ENCODE measurements at places on chromosomes 7 and 10. TPM values are rescaled to one million over a fixed set of nuclear protein-coding genes. Genes with fewer than 3 reads are reported as not detected.

DNA sequence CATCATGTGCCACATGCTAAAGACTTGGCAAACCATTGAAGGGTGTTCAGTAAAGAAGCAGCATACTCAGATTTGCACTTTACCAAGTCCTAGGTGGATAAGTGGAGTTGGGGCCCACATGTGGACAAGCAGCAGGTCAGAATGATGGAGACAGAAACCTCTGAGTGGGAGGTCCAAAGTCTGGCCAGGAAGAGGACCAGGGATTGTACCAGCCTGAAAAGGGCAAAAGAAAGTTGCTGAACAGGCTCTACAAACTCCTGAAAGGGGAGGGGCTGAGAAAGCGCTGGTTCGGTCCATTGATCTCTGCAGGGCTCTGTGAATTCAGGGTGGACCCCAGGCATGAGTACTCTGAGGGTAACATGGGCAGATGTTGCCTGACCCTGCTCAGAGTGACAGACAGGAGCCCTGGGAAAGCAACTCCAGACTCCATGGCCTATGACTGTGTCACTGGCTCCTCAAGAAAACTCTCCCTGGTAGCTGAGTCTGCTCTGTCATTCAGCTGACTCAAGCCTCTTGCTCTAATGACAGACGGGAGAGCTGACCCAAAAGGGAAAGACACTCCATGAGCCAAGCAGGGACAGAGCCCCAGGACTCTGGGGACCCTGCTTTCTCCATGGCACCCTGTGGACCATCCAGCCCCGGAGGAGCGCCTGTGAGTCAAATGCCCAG lies 68.5 kb downstream of the TBXAS1 start:
- no peaks in the 10 kb centered on the region for H3K36me3 ChIP-seq
- DNase-seq: no peak
- H3K4me1 ChIP-seq: no peaks in the 10 kb centered on the region
- no peak overlapping the region for H3K4me3 ChIP-seq
- no peak overlapping the region for H3K27ac ChIP-seq
- H3K27me3 ChIP-seq: peaks cover 3% of the 10 kb centered on the region

DNA sequence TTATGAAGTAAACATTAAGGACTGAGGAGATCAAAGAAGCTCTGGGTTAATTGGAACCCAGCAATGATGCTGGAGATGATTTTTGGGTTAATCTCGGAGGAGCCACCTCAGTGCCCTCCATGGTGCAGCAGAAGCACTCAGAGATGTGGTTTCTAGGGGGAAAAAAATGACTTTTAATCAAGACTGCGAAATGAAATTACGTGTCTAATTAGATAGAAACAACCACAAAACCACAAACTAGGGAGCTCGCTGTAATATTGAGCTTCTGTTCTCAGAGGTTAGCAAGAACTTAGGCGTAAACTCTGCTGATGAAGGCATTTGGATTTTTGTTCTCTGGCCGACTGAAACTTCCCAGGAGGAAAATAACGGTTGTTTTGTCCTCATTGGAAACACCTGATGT lies 319.0 kb downstream of the GRID1 start:
- H3K4me3 ChIP-seq: no peak overlapping the region
- no peaks in the 10 kb centered on the region for H3K27me3 ChIP-seq
- H3K36me3 ChIP-seq: no peaks in the 10 kb centered on the region
- DNase-seq: no peak
- H3K27ac ChIP-seq: no peak overlapping the region

DNA sequence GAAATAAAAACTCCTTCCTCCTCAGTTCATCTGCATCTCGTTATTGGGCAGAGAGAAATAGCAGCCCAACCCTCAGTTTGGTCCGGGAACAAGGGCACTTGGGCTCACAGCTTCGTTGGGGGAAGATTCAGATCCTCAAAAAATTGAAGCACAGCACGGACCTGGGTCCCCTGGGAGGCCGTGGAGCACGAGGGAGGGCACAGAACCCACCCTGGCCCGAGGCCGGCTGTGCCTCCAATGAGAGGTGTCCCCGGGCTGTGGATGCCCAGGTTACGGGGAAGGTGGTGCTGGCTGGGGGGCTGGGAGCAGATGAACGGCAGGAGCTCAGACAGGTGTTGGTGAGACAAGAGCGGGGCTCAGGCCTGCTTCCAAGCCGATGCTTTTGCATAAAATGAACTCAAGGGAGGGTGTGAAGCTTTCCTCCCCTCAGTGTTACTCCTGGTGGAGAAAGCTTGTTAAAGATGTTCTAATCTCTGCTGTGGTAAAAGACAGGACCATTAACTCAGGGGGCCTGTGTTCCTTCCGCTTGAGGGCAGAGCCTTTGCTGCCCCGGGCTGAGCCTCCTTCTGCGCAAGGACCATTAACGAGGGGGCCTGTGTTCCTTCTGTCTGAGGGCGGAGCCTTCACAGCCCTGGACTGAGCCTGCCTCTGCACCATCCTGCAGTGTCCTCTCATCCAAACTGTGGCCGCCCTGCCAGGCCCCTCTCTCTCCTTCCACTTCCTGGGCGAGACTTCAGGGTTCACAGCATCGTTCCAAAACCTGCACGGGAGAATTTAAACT lies 302.2 kb downstream of the ADARB2 start:
- H3K27me3 ChIP-seq: no peaks in the 10 kb centered on the region
- DNase-seq: no peak
- no peaks in the 10 kb centered on the region for H3K36me3 ChIP-seq
- H3K4me3 ChIP-seq: no peak overlapping the region

- no peak overlapping the region for H3K27ac ChIP-seq
- no peaks in the 10 kb centered on the region for H3K36me3 ChIP-seq
- no peaks in the 10 kb centered on the region for H3K27me3 ChIP-seq
- H3K4me1 ChIP-seq: peaks cover 3% of the 10 kb centered on the region
Observed at GRCh38 chr7:93958216-93958615, 36.7 kb downstream of the GNG11 start.

- H3K27ac ChIP-seq: no peak overlapping the region
- H3K27me3 ChIP-seq: no peaks in the 10 kb centered on the region
- no peaks in the 10 kb centered on the region for H3K36me3 ChIP-seq
- H3K4me3 ChIP-seq: no peak overlapping the region
- DNase-seq: no peak
Observed at GRCh38 chr7:13179011-13179582, 491.7 kb downstream of the ARL4A start.

DNA sequence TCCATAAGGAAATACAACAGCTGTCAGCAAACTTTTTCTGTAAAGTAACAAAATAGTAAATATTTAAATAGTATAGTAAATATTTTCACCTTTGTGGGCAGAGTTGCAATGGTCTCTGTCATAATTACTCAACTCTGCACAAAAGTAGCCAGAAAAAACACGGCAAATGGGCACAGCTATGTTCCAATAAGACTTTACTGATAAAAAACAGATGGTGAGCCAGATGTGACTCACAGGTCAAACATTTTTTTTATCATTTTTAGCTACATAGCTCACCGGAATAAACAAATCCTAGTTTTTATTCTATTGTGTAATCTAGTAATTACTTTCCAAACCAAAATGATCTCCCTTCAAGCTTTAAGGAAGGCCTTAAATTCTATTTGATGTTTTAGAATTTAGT lies 55.3 kb downstream of the NCAPG2 start:
- peak; percentile 88 for DNase-seq
- H3K4me3 ChIP-seq: no peak overlapping the region
- peaks cover 12% of the 10 kb centered on the region for H3K36me3 ChIP-seq
- H3K27ac ChIP-seq: peak overlapping the region; percentile 65

- DNase-seq: no peak
- no peaks in the 10 kb centered on the region for H3K4me1 ChIP-seq
- peaks cover 9% of the 10 kb centered on the region for H3K27me3 ChIP-seq
- H3K27ac ChIP-seq: no peak overlapping the region
Observed at GRCh38 chr7:107816011-107816566, 13.1 kb upstream of the SLC26A3 start.

DNA sequence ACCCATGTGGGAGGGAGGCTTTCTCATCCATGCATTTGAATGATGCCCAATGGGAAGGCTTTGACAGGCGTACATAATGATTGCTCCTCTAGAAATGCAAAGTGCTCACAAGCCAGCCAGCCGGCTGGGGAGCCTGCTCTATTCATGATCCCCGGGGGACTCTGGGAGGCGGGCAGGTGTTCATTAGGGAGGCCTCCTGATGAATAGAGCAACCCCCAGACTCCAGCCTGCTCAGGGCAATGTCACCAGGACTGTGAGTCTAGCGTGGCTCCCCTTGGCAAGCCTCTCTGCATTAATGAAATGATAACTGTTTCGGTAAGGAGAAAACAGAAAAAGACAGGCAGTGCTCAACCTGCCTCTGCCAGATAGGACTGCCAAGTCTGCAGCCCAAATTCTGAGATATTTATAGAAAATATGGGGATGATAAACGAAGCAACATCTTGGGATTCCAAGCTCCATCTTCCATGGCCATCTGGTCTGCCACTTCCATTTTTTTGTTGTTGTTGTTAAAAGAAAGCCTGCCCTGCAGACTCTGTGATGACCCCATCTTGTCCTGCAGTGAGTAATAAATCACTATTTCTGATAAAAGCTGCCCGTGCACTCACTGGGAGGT lies 236.4 kb downstream of the PRPF18 start:
- H3K27ac ChIP-seq: no peak overlapping the region
- H3K4me3 ChIP-seq: no peak overlapping the region
- H3K27me3 ChIP-seq: no peaks in the 10 kb centered on the region
- H3K4me1 ChIP-seq: peaks cover 11% of the 10 kb centered on the region

DNA sequence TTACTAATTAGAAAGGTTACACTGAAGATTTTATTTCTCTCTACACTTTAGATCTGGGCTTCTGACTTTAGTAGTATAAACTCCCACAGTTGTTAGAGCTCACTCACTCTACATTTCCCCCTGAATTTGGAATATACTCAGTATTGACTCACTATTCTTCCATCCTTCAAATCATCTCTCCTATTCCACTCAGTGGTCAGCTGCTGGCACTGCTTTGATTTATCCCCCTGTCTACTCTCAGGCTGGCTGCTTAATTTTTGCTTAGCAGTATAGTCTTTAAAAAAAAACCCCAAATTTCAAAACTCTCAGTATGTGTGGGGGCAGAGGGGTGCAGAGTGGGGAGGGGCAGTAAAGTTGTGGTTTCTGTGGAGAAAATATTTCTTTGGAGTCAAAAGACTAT lies 68.9 kb downstream of the CDK6 start:
- H3K27ac ChIP-seq: peak overlapping the region; percentile 84
- peak; percentile 64 for DNase-seq
- no peaks in the 10 kb centered on the region for H3K27me3 ChIP-seq

DNA sequence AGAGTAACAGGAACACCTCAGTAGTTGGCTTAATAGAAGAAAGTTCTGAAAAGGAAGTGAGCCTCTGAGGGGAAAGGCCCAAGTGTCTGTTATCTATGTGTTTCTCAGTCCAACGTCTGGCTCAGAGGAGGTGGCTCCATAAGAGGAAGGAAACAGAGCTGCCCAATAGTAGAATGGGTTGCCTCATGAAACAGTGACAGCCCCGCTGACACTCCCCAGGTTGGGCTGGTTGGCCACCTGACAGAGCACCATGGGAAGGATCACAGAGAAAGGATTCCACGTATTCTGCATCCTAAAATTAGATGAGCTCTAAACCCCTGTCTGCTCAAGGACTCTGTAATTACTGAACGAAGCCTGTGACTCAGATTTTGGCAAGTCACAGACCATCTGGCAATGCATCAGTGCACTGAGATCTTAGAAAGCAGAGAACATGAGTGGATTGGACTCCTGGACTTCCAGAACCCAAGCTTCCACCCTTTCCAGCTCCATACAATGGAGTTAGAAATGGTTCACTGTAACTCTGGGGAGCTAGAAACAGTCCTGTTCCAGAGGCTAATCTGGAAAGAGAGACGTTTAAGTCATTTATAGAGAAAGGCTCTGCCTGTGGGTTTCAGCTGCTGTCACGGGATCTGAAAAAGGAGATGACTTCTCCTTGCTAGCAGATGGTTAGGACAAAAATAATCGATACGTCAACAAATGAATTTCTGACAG lies 2.9 kb downstream of the PKD2L1 start:
- peaks cover 39% of the 10 kb centered on the region for H3K27me3 ChIP-seq
- no peak overlapping the region for H3K4me3 ChIP-seq
- no peak overlapping the region for H3K27ac ChIP-seq
- no peaks in the 10 kb centered on the region for H3K4me1 ChIP-seq
- DNase-seq: peak; percentile 22

- H3K4me1 ChIP-seq: no peaks in the 10 kb centered on the region
- DNase-seq: no peak
- H3K36me3 ChIP-seq: no peaks in the 10 kb centered on the region
- H3K27me3 ChIP-seq: peaks cover 8% of the 10 kb centered on the region
- H3K27ac ChIP-seq: no peak overlapping the region
- no peak overlapping the region for H3K4me3 ChIP-seq
Observed at GRCh38 chr10:48300556-48300955, 5.9 kb upstream of the MAPK8 start.

- DNase-seq: no peak
- H3K4me3 ChIP-seq: no peak overlapping the region
- no peak overlapping the region for H3K27ac ChIP-seq
- H3K27me3 ChIP-seq: no peaks in the 10 kb centered on the region
Observed at GRCh38 chr10:100886963-100887362, 25.8 kb upstream of the SLF2 start.

- no peak overlapping the region for H3K27ac ChIP-seq
- no peak overlapping the region for H3K4me3 ChIP-seq
- H3K4me1 ChIP-seq: no peaks in the 10 kb centered on the region
- no peaks in the 10 kb centered on the region for H3K27me3 ChIP-seq
- no peaks in the 10 kb centered on the region for H3K36me3 ChIP-seq
- DNase-seq: no peak
Observed at GRCh38 chr7:79011921-79012320, 441.5 kb downstream of the MAGI2 start.

- no peak overlapping the region for H3K4me3 ChIP-seq
- no peaks in the 10 kb centered on the region for H3K36me3 ChIP-seq
- no peak for DNase-seq
- no peaks in the 10 kb centered on the region for H3K4me1 ChIP-seq
Observed at GRCh38 chr10:32582946-32583345, 137.0 kb downstream of the CCDC7 start.

DNA sequence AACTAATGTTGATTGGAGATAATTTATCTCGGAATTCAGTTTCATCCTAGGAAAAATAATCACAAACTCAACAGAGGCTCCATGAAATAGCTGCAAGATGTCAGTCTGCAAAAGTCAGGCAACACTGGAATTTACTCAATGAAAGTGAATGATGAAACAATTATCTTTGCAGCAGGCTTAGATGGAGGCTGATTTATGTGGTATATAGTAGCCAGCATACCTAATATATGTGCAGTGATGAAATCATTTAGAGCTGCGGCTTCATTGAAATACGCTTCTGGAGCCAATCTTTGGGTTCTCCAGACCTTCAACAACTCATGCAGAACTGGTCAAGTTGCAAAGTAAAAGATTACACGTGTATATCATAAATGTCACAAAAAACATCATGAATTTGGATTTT lies 113.3 kb downstream of the ITGA8 start:
- no peaks in the 10 kb centered on the region for H3K27me3 ChIP-seq
- H3K27ac ChIP-seq: no peak overlapping the region
- DNase-seq: no peak
- no peaks in the 10 kb centered on the region for H3K4me1 ChIP-seq
- no peak overlapping the region for H3K4me3 ChIP-seq

The NEUROG3 gene
- not detected for total RNA-seq

The SFTPA2 gene
- total RNA-seq: not detected

The CCDC3 gene
- total RNA-seq: 25.8 TPM

The CLRN3 gene
- not detected for total RNA-seq

The PRKCQ gene
- total RNA-seq: 1.9 TPM

The LRRC17 gene
- 63.4 TPM for total RNA-seq

Data from astrocyte (in vitro differentiated cells and primary cell).